ENCODE measurements at places on chromosomes 16 and 17.
A peak's percentile ranks its signal among the peaks of the same experiment; 100 is the strongest.

- DNase-seq = no peak
Measured at GRCh38 chr16:6573577-6573976, 759.1 kb upstream of the RBFOX1 start.

DNA sequence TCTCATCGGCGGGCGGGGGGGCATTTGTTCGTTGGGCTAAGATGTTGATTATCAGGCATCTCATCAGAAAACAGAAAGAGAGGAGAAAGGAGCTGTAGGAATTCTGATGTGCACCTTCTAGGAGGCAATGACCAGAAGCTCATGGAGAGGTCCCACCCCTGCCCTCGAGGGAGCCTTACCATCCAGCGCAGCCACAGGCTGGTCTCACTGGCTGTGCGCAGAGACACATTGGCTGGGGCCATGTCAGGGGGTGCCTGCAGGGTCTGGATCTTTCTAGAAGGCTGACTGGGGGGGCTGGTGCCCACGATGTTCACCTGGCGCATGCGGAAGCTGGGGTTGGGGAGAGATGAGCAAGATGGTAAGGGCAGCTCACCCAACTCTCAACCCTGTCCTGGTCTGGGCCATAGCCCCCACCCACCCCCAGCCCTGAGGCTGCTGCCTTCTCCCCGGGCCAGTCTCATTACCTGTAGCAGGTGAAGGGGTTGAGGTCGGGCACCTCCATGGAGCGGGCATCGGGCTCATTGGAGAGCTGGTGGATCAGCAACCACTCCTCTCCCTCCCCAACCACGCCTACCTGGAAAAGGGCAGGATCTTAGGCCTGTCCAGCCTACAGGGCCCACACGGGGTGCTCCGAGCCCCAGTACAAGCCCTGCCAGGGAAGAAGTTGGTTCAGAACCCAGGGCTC lies 86.2 kb upstream of the CDC42EP4 start:
- no peak for DNase-seq

GRCh38 chr17:39236981-39237441 lies 11.3 kb upstream of the STAC2 start:
- DNase-seq = no peak

GRCh38 chr17:69314246-69315065 lies 12.5 kb downstream of the ABCA5 start:
- DNase-seq = no peak

- DNase-seq = no peak
Measured at GRCh38 chr17:9537177-9537776, 38.3 kb downstream of the STX8 start.

DNA sequence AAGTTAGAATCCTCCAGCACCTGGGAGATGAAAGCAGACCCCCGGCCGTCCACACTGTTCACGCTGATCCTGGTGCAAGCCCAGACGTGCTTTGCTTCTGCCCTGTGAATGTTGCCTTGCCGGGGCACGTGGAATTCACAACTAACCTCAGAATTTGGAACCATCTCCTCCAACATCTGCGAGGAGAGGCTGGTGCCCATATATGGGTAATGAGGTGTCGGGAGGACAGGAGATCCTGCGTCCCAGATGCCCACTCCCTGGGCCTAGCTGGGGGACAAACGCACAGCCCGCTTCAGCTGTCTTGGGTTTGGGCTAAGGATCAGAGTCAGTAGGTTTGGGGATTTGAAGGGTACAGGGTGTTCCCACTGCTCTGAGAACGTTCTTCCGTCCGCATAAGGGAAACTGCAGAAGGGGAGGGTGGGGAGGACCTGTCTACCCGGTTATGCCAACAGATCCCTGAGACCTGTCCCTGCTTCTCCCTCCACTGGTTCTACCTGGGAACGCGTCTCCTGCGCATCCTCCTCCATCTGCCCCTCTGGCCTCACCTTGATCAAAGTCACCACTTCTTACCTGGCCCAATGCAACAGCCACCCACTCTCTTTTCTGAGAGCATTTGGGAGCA lies 14.1 kb downstream of the PPL start:
- DNase-seq = no peak

DNA sequence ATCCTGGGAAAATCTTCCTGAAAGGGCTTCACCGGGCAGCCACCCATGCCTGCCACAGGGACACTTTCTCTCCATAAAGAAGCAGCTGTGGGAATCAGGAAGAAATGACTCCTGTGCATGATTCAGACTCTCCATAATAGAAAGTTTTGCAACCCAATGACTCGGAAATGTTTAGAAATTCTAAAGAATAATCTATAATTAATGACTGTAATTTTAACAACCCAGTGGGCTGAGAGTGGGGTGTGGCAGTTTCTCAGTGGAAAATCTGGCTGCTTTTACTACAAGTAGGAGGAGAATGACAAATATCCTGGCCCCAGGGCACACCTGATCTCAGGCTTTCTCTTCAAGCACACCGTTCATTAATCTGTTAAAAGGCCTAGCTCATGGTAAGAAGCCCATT lies 25.7 kb downstream of the IRF8 start:
- no peak for DNase-seq

- DNase-seq = no peak
Measured at GRCh38 chr16:35908942-35909341, 2449.5 kb downstream of the TP53TG3F start.

DNA sequence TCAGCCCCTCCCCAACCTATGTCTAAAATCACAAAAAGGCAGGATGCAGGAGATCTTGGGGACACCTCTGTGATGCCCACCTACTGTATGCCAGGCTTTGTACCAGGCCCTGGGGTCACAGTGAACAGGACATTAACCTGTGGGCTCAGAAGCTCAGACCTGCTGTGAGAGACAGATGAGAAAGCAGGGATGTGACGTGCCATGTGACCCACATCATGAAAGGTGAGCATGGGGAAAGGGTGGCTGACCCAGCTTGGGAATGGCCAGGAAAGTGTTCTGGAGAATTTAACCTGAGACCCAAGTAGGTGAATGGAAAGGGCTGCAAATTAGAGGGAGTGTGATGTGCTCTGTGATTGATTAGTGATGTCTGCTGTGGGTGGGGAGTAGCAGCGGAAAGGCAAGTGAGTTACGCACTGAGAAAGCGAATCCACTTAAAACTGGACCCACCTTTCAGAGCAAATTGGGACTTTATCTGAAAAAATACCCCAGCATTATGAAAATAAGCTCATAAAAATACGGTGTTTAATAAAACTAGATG lies 132.2 kb downstream of the IRF8 start:
- no peak for DNase-seq

DNA sequence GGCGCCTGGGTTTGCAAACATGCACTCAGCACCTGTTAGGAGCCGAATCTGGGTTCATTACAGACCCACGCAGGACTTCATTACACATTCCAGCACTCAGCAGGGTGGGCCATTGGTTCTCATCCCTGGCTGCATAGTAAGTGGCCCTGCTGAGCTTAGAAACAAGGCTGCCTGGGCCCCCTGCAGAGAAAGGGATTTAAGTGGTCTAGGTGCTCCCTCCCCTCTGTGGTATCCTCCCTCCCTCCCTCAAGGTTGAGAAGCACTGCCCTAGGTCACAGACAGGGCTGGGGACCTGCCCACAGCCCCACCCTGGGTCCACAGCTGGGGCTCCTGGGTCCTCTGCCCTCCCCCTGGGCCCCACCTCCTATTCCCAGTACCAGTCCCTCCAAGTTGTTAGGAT lies 28.3 kb downstream of the WNT3 start:
- DNase-seq = no peak

DNA sequence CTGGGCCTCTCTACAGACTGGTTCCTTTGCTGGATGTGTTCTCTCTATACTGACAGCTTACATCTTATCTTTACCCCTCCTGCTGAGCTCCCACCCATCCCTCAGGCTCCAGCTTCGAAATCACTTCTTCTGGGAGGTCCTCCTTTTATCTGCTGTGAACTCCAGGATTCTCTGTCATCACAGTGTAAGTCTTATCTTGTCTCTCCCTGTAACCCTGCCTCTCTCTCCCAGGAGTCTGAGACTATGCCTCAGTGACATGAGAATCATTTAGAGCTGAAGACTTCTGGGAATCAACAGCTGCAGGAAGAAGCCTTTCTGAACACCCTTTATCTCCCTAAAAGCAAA lies 148.1 kb upstream of the HS3ST3A1 start:
- no peak for DNase-seq

DNA sequence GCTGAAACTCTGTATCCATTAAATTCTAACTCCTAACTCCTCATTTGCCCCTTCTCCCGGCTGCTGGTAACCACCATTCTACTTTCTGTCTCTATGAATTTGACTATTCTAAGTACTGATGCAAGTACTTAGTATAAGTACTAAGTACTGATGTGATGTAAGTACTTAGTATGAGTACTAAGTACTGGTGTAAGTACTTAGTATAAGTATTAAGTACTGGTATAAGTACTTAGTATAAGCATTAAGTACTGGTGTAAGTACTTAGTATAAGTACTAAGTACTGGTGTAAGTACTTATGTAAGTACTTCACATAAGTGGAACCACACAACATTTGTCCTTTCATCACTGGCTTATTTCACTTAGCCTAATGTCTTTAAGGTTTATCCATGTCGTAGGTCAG lies 32.3 kb upstream of the PRKCA start:
- no peak for DNase-seq

GRCh38 chr17:36072431-36073121 lies 8.5 kb downstream of the CCL18 start:
- DNase-seq = no peak

- no peak for DNase-seq
Measured at GRCh38 chr17:63445571-63445953, 544 bp downstream of the CYB561 start.

- DNase-seq = no peak
Measured at GRCh38 chr16:2121853-2122252, 13.8 kb downstream of the PKD1 start.

DNA sequence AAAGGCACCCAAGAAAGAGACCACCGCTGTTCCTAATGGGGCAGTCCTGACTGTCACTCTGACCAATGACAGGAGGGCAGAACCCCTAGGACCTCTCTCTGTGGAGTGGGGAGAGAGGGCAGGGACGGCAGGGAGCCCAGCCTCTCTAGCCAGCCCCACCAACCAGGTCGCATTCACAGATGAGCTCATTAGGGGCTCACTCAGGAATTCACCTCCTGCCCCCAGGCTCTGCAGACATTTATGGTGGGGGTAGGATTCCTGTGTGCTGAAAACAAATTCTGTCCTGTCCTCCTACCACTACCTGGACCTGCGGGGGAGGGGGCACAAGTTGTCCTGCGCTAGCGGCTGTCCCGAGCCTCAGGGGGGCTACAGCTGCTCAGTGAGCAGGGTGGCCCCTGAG lies 27.7 kb upstream of the GPRC5C start:
- DNase-seq = no peak

GRCh38 chr16:253833-254232 lies 19.2 kb downstream of the FAM234A start:
- no peak for DNase-seq

- DNase-seq = no peak
Measured at GRCh38 chr16:19375561-19376158, 42.0 kb upstream of the TMC5 start.

- peak; percentile 54 for DNase-seq
Measured at GRCh38 chr17:40555296-40556190, 9.7 kb downstream of the CCR7 start.

DNA sequence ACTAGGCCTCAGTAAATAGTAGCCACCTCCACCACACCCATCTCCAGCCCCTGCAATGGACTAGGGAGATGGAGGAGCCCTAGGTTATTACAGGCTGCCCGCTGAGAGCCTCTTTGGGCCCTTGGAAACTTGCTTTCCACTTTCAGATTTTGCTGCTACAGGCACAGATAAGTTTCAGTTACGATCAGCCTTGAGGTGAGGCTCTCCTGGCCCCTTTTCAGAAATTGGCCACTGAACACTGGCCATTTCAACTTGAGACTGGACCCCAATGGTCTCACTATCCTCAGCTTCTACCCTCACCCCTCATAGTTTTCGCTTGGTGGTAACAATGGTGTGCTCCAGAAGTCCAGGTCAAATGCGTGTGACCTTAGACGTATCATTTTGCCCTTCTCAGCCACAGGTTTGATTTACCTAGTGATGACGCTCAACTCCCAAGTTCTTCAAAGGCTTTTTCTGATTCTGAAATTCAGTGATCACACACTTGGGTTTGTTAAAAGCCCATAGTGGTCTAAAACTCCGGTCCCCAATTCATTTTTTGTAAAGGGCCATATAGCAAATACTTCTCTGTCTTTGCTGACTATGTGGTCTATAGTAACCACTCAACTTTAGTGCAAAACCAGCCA lies 1.0 kb downstream of the PMM2 start:
- no peak for DNase-seq

DNA sequence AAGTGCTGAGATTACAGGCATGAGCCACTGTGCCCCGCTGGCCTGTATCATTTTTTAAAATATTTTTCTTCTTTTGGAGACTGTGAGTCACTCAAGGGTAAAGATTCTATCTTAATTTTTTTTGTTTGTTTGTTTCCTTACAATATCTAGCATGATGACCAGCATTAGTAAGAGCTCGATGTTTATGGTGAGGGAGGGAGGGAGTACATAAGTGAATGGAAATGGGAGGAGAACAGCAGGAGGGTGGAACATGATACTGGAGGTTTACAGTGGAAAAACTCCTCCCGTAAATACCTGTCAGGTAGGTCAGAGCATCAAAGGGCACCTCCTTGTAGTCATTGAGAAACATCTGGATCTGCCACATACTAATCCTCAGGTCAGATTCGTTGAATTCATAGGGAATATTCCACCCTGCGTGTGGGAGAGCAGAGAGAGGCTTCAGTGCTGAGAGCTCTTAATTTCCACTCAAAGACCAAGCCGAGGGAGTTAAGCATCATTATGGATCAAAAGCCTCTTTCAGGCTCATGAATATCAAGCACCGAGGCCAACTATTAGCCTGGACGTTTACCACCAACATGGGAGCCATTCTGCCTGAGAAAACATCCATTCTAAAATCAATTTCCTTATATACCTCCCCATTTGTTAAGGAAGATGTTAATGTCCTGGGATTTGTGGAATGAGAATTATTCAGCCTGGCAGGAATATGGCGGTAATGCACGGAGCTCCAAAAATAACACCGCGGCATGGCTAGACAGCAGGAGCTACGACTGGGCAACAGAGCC lies 51.8 kb downstream of the LYRM1 start:
- DNase-seq = no peak

- DNase-seq = no peak
Measured at GRCh38 chr17:41652461-41652970, 28.1 kb upstream of the KRT17 start.
